ENCODE measurements at places on chromosomes 6 and 20. TPM values are rescaled to one million over a fixed set of nuclear protein-coding genes. Genes with fewer than 3 reads are reported as not detected.

MOXD1 gene
- total RNA-seq, result 2.3 TPM

DNA sequence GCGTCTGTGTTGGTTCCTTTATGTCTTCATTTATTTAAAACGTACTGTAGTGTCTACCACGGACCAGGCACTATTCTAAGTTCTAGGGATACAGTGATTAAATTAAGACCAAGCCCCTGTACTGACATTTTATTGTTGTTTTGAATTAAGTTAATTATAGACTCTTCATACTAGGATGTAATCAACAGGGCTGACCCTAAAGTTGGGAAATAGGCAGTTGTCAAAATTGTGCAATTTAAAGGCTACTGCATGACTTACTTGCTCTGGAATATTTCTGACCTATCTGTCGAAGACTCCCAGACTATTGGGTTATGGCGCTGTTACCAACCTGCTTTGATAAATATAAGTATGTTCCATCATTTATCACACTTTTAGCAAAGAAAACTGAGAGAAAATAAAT is 6.7 kb downstream of the MYO6 start:
- no peak for DNase-seq

SOBP gene
- 2.8 TPM for total RNA-seq

BFSP1 gene
- 0.35 TPM for total RNA-seq

DNA sequence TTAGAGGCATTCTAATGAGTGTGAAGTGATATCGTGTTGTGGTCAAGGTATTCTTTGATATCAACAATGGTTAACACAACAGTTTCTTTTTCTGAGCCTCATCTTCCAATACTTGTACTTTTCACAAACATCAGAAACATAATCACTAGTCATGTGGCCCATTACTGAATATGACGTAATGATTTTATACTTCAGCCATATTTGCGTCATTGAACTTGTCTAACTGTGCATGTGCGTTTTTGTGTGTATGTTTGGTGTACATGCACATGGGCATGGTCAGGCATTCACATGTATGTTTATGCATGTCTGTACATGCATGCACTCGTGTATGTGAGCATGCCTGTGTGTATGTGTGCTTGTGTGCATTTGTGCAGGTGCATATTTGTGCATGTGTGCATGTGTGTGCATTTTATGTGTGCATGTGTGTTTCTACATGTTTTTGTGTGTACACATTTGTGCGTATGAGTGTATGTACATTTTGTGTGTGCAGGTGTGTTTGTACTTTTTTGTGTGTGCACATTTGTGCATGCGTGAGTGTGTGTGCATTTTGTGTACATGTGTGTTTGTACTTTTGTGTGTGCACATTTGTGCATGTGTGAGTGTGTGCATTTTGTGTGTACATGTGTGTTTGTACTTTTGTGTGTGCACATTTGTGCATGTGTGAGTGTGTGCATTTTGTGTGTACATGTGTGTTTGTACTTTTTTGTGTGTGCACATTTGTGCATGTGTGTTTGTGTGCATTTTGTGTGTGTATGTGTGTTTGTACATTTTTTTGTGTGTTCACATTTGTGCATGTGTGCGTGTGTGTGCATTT is 29.4 kb downstream of the PRR18 start:
- no peak for DNase-seq

CCN6 gene
- not detected for total RNA-seq

DNA sequence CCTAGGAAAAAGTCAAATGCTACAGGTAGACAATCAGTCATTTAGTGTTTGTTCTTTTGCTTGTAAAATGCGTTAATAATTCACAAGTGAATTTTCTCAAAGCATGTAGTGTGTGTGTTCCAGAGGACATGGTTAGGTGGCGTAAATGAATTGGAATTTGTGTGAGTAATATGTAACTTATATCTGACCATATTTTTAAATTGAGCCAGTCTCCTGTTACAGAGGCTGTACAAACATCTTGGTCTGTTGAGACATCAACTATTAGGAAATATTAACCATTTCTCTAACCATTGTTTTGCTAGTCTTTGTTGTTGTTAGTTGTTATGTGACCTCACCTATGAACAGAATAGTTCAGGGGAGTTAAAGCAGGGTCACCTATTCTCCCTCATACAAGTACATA is 22.7 kb downstream of the MCM8 start:
- DNase-seq, result no peak

OR2B6 gene
- not detected for total RNA-seq

IBTK gene
- 24.9 TPM for total RNA-seq

DNA sequence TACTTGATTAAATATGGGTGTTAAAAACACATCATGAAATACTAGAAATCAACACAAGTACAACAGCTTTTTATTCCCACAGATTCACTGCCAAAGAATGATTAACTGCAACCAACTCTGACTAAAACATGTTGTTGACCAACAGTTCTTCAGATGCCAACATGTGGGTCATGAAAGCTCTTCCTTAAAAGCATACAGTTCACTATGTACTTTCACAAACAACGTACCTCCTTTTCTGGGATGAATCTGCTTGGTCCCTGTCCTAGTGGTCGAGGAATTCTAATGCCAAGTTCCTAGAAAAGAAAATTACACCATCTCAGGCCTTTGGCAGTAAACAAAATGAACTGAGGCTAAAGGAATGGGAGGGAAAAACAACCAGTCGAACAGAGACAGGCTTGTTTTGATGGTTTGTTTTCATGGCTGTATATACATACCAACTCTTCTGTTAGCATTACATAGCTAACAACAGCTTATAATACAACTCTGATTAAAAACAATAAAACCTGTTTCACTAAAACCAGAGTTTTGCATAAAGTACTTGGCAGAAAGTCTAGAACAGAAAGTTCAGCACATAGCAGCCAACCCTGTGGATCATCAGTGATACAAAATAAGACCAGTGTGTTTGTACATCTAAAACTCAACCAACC is 92.5 kb downstream of the SESN1 start:
- DNase-seq, result no peak

DNA sequence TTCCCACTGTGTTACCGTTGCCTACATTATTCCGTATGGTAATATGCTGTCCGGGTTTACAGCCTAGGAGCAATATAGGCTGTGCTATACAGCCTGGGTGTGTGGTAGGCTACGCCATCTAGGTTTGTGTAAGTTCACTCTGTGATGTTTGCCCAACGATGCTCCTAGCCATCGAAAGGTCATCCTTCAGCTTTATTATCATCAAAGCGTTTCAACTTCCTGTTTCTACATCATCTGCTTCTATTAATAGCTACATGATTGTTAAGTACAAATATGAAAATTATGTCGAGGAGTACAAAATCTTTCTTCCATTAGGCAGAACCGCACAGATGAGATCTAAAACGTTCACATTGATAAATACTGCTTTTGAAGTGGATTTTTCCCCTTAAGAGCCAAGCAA is 69.9 kb downstream of the PPP1R14C start:
- DNase-seq, result no peak

GRCh38 chr6:131258816-131259476 is 123.7 kb downstream of the AKAP7 start:
- no peak for DNase-seq

COQ3 gene
- 6.6 TPM for total RNA-seq

CTAGE9 gene
- total RNA-seq, result not detected

HSPA12B gene
- 1.2 TPM for total RNA-seq

GRCh38 chr6:114376611-114377175 is 33.9 kb upstream of the HS3ST5 start:
- no peak for DNase-seq
